Vagina (tissue), 2 donors: ENCODE measurements at places on chromosomes 12 and 14.

DNA sequence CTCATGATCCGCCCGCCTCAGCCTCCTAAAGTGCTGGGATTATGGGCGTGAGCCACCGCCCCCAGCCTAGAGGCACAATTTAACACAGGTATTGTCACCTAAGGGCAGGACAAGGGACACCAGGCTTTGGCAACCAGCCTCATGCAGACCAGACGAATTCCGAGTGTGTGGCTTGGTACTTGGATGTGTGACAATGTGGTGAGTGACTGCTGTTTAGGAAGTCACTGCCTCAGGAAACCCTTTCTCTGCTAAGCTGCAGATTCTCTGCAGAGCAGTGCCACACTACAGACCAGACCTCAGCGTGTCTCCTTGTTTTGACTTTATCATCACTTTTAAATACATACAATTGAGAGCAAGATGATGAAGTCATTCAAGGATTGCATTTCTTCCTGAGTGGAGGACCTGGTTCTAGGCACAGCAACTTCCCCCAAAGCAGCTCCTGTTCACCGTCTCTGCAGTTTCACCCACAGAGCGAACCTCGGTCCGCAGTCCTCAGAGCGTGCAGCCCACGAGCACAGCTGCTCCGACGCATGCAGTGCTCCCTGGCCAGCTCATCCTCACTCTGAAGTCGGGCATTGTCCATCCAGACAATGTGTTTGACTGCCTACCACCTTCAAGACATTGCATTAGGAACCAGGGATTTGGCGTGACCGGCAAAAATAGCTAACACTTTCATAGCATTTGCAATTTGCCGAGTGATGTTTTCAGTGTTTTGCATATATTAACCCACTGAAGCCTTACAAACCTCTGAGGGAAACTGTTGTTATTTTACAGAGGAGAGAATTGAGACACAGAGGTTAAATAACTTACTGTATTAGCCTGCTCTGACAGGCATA lies 235.2 kb downstream of the CHST11 start:
- no peak for DNase-seq

DNA sequence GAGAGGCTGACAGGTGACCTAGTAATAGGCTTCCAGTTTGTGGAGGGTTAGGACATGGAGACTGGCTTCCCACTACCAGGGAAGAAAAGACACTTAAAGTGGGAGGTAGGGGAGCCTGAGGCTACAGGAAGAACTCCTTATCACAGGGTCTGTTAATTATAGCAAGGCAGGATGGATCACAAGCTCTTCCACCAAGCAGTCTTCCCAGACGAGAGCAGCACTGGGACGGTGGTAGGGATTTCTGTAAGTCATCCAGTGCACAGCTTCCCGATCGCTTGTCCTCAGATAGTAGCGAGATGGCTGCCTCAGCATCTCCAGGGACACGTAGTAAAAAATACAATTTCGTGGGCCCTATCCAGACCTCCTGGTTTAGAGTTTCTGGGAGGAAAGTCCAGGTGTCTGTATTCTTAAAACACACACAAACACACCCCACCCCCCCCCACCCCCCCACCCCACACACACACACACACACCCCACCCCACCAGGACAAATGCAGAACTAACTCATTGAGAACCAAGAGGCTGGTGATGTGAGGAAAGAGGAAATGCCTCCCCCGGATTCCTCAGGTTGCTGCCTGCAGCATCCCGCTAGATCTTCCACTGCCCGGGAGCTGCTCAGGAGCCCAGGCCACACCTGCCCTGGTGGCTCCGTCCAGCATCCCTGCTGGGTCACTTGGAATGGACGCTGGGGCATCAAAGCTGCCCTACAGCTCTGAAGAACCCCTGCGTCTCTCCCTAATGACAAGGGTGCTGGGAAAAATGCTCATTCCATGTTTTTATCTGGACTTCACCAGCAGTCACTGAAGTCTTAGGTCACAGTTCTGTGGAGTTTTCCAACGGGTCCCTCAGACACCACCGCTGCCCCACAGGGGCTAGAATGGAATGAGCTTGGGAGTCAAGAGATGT lies 307.2 kb downstream of the CACNA1C start:
- DNase-seq: no peak

- DNase-seq: no peak
These were observed 409.0 kb downstream of the DAD1 start for GRCh38 chr14:22180045-22180444.

GRCh38 chr14:95862243-95862642 lies 14.4 kb upstream of the TUNAR start:
- no peak for DNase-seq

- no peak for DNase-seq
These were observed 25.3 kb upstream of the CLMN start for GRCh38 chr14:95345032-95345431.

DNA sequence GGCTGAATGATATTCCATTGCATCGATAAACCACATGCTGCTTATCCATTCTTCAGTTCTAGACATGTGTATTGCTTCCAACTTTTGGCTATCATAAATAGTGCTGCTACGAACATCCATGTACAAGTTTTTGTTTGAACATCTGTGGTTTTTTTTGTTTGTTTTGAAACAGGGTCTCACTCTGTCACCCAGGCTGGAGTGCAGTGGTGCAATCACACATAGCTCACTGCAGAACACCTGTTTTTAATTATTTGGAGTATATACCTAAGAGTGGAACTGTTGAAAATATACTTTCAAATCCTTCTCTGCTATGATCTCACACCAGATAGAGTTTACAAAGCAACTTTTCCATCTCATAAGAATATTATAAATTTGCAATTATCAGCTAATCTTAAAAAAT lies 124.2 kb downstream of the TTC7B start:
- DNase-seq: no peak

DNA sequence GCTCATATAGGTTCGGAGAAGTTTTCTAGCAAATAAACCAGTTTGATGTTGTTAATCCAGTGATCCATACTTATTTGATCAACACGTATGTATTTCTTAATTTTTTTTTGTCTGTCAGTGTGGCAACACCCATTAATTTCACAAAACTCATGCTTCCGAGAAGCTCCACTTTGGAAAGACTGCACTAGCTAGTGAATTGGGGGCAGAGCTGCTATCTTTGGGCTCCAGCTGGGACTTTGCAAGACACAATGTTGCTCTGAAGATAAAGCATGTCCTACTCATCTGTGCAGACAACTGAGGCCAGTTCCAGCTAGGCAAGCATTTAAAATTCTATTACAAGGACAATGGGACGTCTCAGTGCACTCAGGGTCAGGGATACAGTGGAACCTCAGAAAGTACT lies 298.4 kb downstream of the NUAK1 start:
- no peak for DNase-seq

DNA sequence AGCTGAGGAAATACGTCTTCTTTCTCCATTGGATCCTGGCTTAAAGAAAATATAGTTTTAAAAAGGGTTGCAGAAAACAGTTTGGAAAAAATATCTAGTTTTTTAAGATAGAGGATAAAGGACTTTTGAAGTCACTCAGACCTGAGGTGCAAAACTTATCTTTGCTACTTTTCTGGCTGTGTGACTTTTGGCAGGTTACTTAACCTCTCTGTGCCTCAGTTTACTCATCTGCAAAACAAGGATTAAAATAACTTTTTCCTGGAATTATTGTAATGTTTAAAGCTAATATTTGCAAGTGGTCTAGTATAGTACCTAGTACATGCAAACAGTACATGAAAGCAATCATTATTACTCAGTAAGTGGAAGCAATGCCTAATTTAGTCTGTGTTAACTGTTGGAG lies 176.8 kb downstream of the TBX5 start:
- no peak for DNase-seq

DNA sequence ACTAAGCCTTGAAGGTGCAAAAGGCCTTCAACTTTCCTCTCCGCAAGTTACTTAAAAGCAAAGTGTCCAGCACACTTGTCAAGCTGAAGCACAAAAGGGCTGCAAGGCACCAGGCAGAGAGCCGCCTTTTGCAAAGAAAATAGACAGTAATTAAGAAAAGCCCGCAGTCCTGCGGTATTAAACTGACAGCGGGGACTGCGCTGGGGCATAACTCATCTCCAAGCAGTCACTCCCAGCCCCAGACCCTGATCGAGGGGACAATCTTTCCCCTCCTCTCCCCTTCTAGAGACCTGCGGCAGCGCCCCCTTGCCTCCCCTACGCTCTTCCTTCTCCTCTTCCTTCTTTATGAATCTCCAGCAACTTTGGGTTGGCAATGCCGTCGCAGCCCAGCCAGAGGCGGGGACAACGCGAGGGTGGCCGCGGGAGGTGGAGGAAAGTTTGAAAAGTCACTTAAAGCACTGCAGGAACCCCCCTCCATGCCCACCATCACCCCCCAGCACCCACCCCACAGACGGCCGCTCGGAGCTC lies 200.9 kb upstream of the CAND1 start:
- no peak for DNase-seq

GRCh38 chr12:29559198-29559597 lies 61.7 kb upstream of the OVCH1 start:
- no peak for DNase-seq

- no peak for DNase-seq
These were observed 31.1 kb upstream of the NUBPL start for GRCh38 chr14:31530136-31530535.
